ENCODE measurements at places on chromosomes 7 and 10. TPM values are rescaled to one million over a fixed set of nuclear protein-coding genes. Genes with fewer than 3 reads are reported as not detected.

The TSPAN33 gene
- total RNA-seq, result 3.2 TPM

The WNT8B gene
- total RNA-seq, result not detected

The CYP26C1 gene
- not detected for total RNA-seq

The MMP21 gene
- 0.16 TPM for total RNA-seq

The VSTM2A gene
- total RNA-seq, result 7.2 TPM

The GIMAP6 gene
- 2.2 TPM for total RNA-seq

The TRPV5 gene
- total RNA-seq, result not detected

The OR2A7 gene
- total RNA-seq, result 19.1 TPM

The CCL24 gene
- 6.0 TPM for total RNA-seq

The PDE1C gene
- 3.4 TPM for total RNA-seq

The PGAM2 gene
- not detected for total RNA-seq

The PVRIG gene
- 4.3 TPM for total RNA-seq

The ZNF503 gene
- 7.3 TPM for total RNA-seq

The BLOC1S2 gene
- total RNA-seq, result 13.4 TPM

The KCP gene
- total RNA-seq, result 0.68 TPM

The RPEL1 gene
- not detected for total RNA-seq

All from transverse colon (tissue), 4 donors.